MV-4-11 (cell line): ENCODE measurements at places on chromosomes 12 and 14.

GRCh38 chr12:69469854-69470188, 367 bp upstream of the FRS2 start:
- no peak for DNase-seq

GRCh38 chr12:53626702-53627169, 554 bp upstream of the ATF7 start:
- no peak for DNase-seq

GRCh38 chr12:108260969-108261368, 78.1 kb downstream of the CMKLR1 start:
- DNase-seq: no peak

- no peak for DNase-seq
These were observed 473.0 kb downstream of the PCNX1 start for GRCh38 chr14:71380271-71380670.

DNA sequence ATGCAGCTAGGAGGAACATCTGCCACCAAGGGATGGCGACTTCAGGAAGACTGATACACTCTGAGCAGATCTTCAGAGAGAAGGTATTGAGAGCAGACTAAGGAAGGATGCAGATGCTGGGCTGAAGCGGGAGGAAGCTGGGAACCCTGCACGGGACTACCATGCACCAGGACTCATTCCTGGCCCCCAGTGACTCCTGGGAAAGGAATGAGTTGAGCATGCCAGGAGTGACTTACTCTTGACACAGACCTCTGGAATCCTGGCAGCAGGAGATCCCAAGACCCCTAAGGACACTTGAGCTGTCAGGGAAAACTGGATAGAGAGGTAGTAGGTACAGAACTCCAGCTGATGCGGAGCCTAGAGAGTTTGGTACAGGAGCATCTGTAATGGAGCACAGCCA, 336.1 kb downstream of the RPS29 start:
- no peak for DNase-seq

- DNase-seq: no peak
These were observed 336.3 kb downstream of the BMP4 start for GRCh38 chr14:53620317-53620716.

GRCh38 chr12:32365473-32366064, 33.8 kb upstream of the FGD4 start:
- peak; percentile 63 for DNase-seq

DNA sequence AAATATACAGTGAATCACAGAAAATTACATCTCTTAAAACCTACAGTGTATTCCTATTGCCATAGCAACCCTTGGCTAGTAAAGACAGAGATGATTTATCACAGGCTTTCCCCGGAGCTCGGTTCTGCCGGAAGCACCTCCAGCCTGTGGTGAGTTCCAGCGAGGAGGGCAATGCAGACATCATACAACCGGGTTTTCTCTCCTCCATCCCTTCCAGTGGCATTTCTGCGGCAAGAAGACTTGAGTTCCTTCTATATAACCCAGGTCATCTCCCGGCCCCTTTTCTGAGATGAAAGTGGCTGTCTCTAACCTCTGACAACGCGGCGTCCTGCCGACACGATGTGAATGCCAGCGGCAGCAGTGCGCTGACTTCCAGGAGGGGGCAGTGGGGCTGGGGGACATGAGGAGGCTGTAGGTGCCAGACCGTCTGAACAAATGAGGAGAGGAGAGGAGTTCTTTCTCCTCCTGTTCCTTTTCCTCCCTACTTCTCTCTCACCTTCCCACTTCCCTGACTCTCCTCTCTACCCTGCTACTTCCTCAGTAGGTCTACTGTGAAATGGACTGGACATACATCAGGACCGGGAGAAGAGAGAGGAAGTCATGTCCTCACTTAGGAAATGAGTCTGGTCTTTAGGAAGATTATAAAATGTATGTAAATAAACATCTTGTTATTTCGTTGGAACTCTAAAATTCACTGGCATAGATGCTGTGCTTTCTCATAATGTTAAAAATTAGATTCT, 68.6 kb upstream of the MAX start:
- DNase-seq: peak; percentile 68

GRCh38 chr12:96255077-96255476, 60.9 kb downstream of the ELK3 start:
- DNase-seq: peak; percentile 66

- peak; percentile 94 for DNase-seq
These were observed 106.0 kb downstream of the FAR2 start for GRCh38 chr12:29255042-29255441.

- DNase-seq: no peak
These were observed 8.8 kb downstream of the TMTC2 start for GRCh38 chr12:82695531-82695930.

GRCh38 chr14:86022031-86022629, 492.2 kb downstream of the FLRT2 start:
- DNase-seq: no peak

GRCh38 chr14:73007835-73008234, 19.1 kb downstream of the ZFYVE1 start:
- no peak for DNase-seq

GRCh38 chr12:83665634-83666218, 979.0 kb downstream of the TMTC2 start:
- DNase-seq: no peak

GRCh38 chr12:10211101-10211939, 1.4 kb upstream of the GABARAPL1 start:
- no peak for DNase-seq

GRCh38 chr14:64628940-64629408, 75.2 kb upstream of the PLEKHG3 start:
- DNase-seq: peak; percentile 26

- peak; percentile 65 for DNase-seq
These were observed 193.5 kb upstream of the CNOT2 start for GRCh38 chr12:70049596-70050360.

DNA sequence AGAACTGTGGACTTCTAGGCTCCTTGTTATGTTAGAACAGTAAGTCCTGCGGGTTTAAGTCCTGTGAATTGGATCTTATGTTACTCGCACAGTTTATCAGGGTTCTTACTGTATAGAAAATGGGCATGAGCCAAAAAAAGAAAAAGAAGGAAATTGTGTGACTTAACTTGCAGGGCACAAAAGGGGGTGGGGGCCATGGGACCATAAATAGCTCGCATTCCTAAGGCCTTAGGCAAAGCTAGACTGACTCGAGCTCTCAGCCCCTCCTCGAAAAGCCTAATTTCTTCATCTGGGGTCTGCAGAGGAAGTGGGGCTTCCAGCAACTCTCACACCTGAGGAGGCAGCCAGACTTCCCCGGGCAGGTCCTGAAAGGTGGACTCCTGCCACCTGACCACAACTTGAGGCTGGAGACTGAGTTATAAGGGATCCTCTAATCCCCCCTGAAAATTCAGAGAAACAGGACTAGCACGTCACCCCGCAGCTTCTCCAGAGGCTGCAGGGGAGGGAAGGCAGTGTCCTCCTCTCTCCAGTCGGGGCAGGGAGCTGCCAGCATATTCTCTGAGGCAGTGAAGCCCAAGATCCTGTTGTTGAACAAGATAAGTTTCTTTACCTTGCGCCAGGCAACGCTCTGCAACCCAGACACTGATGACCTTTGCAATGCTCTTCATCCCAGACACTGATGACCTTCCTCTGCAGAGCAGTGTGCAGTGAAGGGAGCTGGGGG, 280.5 kb downstream of the PCNX1 start:
- no peak for DNase-seq

DNA sequence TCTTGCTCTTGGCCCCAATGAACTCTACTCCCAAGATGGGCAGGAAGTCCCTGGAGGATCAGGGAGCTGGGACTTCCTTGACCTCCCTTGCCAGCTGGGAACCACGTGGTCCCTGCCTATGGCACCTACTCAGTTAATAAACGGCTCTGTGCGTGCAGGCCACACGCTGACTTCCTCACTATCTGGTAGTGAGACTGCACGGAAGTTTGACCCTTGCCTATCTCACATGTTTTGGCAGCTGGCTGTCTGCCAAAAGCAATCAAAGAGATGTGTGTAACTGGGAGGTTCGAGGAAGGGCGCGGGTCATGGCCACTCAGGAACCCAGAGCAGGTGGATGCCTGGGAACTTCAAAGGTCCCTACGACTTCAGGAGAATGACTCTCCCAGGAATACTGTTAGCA, 57.9 kb downstream of the RFLNA start:
- DNase-seq: peak; percentile 22

- no peak for DNase-seq
These were observed 170.5 kb downstream of the PIK3C2G start for GRCh38 chr12:18431771-18432170.

GRCh38 chr12:12823300-12823699, 10.2 kb downstream of the DDX47 start:
- DNase-seq: no peak

DNA sequence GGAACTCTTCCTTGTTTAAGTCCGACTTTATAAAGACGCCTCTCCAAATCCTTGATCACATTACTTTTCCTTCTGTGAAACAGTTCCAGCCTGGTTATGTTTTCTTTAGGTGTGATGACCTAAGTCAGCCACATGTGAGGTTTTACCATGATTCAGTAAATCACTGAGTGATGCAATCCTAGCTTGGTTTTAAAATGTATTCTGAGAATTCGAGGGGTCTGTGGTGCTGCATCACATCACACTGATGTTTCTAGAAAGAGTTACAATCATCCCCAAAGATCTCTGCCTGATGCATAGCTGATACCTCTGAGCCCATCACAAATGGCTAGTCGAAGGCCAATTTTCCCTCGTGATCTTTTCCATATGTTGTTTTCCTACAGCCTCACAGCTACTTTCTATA, 152.7 kb downstream of the ANO2 start:
- no peak for DNase-seq

GRCh38 chr12:45913631-45914030, 76.7 kb downstream of the SCAF11 start:
- no peak for DNase-seq

DNA sequence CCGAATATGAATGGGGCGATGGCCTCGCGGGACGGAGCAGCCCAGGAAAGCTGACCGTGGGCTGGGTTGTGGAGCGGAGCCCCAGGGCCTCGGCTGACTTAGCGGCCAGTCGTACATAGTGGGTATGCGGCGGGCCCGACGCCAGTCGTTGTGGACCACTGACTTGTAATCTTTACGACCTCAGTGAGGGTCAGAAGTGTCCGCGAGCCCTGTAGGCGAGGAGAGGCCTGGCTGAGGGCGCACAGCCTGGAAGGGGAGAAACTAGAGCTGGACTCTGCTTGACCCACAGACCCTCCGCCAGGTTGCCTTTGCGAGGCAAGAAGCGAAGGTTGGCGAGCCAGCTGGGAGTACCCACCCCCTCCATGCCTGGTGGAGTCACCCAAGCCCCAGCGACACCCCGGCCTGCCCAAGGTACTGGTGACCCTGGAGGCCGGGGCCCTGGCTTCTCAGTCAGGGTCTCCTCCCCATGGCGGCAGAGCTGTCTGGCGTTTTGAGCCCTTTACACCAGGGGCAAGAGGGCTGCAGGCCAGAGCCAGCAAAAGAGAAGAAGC, 15.6 kb upstream of the DYNC1H1 start:
- DNase-seq: no peak

DNA sequence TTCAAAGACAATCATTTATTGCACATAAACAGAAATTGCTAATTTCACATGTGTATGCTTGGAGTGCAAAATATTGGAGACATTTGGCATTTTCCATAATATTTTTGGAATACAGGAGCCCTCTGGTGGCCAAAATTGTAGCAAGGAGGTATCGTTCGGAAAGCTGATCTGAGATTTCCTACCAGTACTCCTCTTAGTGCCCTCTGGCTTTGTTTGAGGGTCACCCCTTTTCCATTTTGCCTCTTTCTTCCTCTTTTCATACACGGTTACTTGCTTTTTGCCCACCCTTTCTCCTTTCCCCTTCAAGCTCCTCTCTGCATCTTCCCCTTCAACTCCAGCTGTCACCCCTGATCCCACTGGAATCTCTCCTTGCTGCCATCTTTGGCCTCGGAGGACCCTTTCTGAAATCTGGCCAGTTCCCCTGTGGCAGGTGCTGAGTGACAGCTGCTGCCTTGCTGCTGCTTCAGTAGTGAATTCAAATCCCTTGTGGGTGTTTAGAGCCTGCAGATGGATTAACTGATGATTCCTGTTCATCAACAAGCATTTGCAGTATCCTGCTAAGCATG, 164.6 kb upstream of the PARP11 start:
- DNase-seq: no peak

GRCh38 chr12:55619354-55620138, 17.1 kb upstream of the OR10P1 start:
- peak; percentile 93 for DNase-seq

GRCh38 chr12:74620921-74621320, 83.3 kb downstream of the ATXN7L3B start:
- no peak for DNase-seq

DNA sequence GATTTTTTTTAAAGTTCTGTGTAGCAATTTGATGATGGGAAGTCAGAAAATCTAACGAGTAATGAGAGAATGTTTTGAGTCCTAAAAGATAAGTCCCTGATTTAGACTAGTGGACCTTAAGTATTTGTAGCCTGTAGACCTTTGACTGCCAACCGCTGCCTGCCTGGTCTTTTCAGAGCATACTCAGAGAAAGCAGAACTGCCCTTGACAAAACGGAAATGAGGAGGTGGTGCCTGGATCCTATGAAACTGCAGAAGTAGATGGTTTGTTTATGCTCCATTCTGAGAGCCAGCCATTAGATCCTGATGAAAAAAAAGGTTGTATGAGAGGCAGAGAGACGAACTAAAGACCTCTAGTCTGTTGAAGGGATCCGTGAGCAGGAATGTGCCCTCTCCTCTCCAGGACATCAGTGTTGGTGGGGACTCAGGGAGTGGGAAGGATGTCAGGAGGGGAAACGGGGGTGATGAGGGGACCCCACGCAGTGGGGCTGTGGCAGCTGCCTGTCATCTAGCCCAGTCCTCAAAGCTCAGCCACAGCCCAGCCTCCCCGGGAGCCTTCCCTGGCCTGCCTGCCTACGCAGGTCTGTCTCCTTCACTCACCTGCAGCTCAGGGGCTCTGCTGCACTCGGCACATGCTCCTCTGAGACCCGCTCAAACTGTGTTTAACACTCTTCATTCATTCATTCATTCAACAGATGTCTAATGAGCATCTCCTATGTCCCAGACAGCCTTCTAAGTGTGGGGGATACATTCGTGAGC, 447.5 kb downstream of the AACS start:
- DNase-seq: peak; percentile 41

- DNase-seq: no peak
These were observed 110.0 kb downstream of the DYRK2 start for GRCh38 chr12:67758521-67758920.

DNA sequence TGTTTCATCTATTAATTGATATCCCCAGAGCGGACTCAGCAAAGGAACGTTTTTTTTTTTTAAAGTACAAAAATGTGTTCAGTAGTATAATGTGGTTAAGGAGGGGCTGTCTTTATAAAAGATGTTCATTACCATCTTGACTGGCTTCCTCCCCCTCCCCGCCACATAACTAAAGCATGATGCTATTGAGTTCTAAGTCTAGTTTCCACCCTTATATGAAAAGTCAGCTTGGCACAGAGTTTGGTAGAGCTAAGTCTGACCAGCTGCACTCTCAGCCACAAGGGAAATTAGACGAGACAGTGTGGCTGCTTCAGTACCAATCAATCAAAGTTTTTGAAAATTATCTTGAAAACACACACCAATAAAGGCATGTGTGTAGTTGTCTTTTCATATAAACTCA, 1.9 kb upstream of the MYBPC1 start:
- DNase-seq: no peak

DNA sequence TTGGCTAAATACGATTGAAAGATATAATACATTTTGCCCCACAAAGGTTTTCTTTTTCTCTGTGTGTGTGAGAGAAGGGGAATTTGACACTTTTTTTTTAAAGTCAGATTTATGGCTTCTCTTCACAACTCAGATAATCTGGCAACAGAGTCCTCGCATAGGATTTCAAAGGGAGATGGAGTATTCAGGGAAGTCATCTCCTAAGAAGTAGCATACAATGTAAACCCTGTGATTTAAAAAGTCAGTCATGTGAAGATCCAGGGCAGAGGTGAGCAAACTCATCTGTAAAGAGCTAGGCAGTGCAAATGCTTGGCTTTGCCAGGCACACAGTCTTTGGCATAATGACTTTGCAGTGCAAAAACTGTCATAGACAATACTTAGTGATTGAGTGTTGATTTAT, 1526.3 kb downstream of the AACS start:
- no peak for DNase-seq
